ENCODE measurements at places on chromosomes 12 and 14. TPM values are rescaled to one million over a fixed set of nuclear protein-coding genes. Genes with fewer than 3 reads are reported as not detected.

SLC41A2 gene
- total RNA-seq: 1.7 TPM

SLCO1C1 gene
- not detected for total RNA-seq

COCH gene
- total RNA-seq: 0.23 TPM

TXNRD1 gene
- total RNA-seq: 66.3 TPM

HOXC10 gene
- total RNA-seq: 11.4 TPM

CACNA1C gene
- not detected for total RNA-seq

DCN gene
- 21.4 TPM for total RNA-seq

SERPINA1 gene
- total RNA-seq: 18.9 TPM

SMCO2 gene
- total RNA-seq: 0.31 TPM

DEGS2 gene
- total RNA-seq: not detected

ASPG gene
- total RNA-seq: not detected

RND1 gene
- total RNA-seq: not detected

SERPINA10 gene
- total RNA-seq: not detected

FAM161B gene
- total RNA-seq: 1.6 TPM

SERPINA3 gene
- total RNA-seq: 3.8 TPM

ITGB7 gene
- 0.04 TPM for total RNA-seq

CABP1 gene
- total RNA-seq: not detected

NANOG gene
- total RNA-seq: not detected

BCAT1 gene
- 28.9 TPM for total RNA-seq

KRT78 gene
- total RNA-seq: 0.16 TPM

KRT79 gene
- total RNA-seq: not detected

AKAP6 gene
- total RNA-seq: 2.5 TPM

ALG10 gene
- total RNA-seq: 5.3 TPM

MSI1 gene
- total RNA-seq: not detected

RIMBP2 gene
- total RNA-seq: 0.19 TPM

NUAK1 gene
- total RNA-seq: 4.8 TPM

AMDHD1 gene
- total RNA-seq: 0.39 TPM

CCDC197 gene
- total RNA-seq: not detected

ANKS1B gene
- not detected for total RNA-seq

SLC38A6 gene
- 10.1 TPM for total RNA-seq

P2RX7 gene
- 0.16 TPM for total RNA-seq

NEDD1 gene
- total RNA-seq: 31.5 TPM

CACNA2D4 gene
- total RNA-seq: not detected

MTHFD1 gene
- 93.3 TPM for total RNA-seq

MYF5 gene
- not detected for total RNA-seq

RDH12 gene
- 0.15 TPM for total RNA-seq

DPPA3 gene
- total RNA-seq: not detected

CYP46A1 gene
- not detected for total RNA-seq

ARHGEF25 gene
- 0.76 TPM for total RNA-seq

C14orf180 gene
- total RNA-seq: not detected

DNAI7 gene
- 0.08 TPM for total RNA-seq

CLEC14A gene
- not detected for total RNA-seq

FBXO33 gene
- 14.2 TPM for total RNA-seq

KRT71 gene
- not detected for total RNA-seq

PLCZ1 gene
- not detected for total RNA-seq

PAX9 gene
- total RNA-seq: 0.04 TPM

TSHR gene
- total RNA-seq: not detected

DPF3 gene
- 0.16 TPM for total RNA-seq

ACOT6 gene
- not detected for total RNA-seq

ATP5F1B gene
- 475 TPM for total RNA-seq

TBX3 gene
- total RNA-seq: 5.2 TPM

CCT2 gene
- 262 TPM for total RNA-seq
